Epithelial cell of proximal tubule (primary cell): ENCODE measurements at places on chromosomes 7 and 10. TPM values are rescaled to one million over a fixed set of nuclear protein-coding genes. Genes with fewer than 3 reads are reported as not detected.

LRIT1 gene
- total RNA-seq = not detected in 2 replicates

PDGFA gene
- total RNA-seq = 11.6 and 27.3 TPM in 2 replicates

SLC29A4 gene
- 2.3 and 8.2 TPM in 2 replicates for total RNA-seq

CYP2C18 gene
- 0.14 TPM in 1 of 2 replicates, not detected in the other for total RNA-seq

PNPLA8 gene
- 12.7 and 23.5 TPM in 2 replicates for total RNA-seq

ANKRD61 gene
- total RNA-seq = 0.12 TPM in 1 of 2 replicates, not detected in the other

ASB4 gene
- total RNA-seq = 0.17 TPM in 1 of 2 replicates, not detected in the other

ZNF365 gene
- 2.0 and 2.9 TPM in 2 replicates for total RNA-seq

NKX6-2 gene
- total RNA-seq = 0.14 and 1.2 TPM in 2 replicates
